ENCODE measurements at places on chromosomes 6 and 20.
A peak's percentile ranks its signal among the peaks of the same experiment; 100 is the strongest.

DNA sequence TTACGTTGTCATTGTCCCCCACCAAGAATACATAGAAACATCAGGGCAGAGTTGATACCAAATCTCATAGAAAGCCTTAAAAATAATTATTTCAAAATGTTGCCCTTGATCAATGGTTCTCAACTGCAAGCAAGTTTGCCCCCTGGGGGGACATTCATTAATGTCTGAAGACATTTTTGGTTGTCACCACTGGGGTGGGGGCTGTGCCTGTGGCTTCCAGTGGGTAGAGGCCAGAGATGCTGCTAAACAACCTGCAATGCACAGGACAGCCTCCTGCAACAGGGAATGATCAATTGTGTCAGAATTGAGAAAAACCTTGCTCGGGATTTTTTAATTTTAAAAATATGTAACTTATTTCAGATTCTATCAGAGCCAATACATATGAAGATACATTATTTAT lies 130.6 kb upstream of the DOK5 start:
- H3K27me3 ChIP-seq: no peaks in the 10 kb centered on the region
- no peak overlapping the region for H3K27ac ChIP-seq
- DNase-seq: no peak

- no peaks in the 10 kb centered on the region for H3K4me1 ChIP-seq
- DNase-seq: no peak
- H3K36me3 ChIP-seq: no peaks in the 10 kb centered on the region
- no peak overlapping the region for H3K27ac ChIP-seq
Measured at GRCh38 chr20:62528983-62529891, 53.4 kb upstream of the GATA5 start.

- H3K27ac ChIP-seq: no peak overlapping the region
- no peak for DNase-seq
- no peaks in the 10 kb centered on the region for H3K4me1 ChIP-seq
- H3K36me3 ChIP-seq: no peaks in the 10 kb centered on the region
- H3K4me3 ChIP-seq: no peak overlapping the region
Measured at GRCh38 chr6:99498421-99498820, 16.8 kb downstream of the USP45 start.

DNA sequence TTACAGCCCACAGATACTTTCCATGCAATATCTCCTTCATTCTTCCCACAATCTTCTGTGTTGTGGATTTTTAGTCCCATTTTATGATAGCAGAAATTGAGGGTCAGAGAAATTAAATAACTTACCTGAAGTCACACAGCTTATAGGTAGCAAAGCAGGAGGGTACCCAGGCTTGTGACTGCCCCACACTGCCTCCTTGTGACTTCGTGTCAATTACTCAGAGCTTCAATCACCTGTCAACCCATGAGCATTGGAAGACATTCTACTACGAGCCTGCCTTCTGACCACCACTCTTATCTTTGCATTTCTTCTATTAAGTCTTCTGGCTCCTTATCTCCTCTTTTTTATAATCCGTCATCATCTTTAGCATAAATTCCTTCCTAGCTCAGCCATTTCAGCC lies 71.6 kb upstream of the NRSN1 start:
- no peak overlapping the region for H3K4me3 ChIP-seq
- no peak overlapping the region for H3K27ac ChIP-seq
- no peaks in the 10 kb centered on the region for H3K36me3 ChIP-seq
- no peaks in the 10 kb centered on the region for H3K4me1 ChIP-seq
- DNase-seq: no peak
- H3K27me3 ChIP-seq: no peaks in the 10 kb centered on the region

GRCh38 chr20:46416421-46416820 lies 10.0 kb upstream of the ELMO2 start:
- no peaks in the 10 kb centered on the region for H3K27me3 ChIP-seq
- no peak for DNase-seq
- no peak overlapping the region for H3K27ac ChIP-seq
- no peaks in the 10 kb centered on the region for H3K4me1 ChIP-seq

GRCh38 chr6:155128977-155129376 lies 133.9 kb downstream of the TIAM2 start:
- no peak for DNase-seq
- H3K4me1 ChIP-seq: no peaks in the 10 kb centered on the region
- H3K36me3 ChIP-seq: no peaks in the 10 kb centered on the region
- no peaks in the 10 kb centered on the region for H3K27me3 ChIP-seq
- no peak overlapping the region for H3K27ac ChIP-seq
- H3K4me3 ChIP-seq: no peak overlapping the region

DNA sequence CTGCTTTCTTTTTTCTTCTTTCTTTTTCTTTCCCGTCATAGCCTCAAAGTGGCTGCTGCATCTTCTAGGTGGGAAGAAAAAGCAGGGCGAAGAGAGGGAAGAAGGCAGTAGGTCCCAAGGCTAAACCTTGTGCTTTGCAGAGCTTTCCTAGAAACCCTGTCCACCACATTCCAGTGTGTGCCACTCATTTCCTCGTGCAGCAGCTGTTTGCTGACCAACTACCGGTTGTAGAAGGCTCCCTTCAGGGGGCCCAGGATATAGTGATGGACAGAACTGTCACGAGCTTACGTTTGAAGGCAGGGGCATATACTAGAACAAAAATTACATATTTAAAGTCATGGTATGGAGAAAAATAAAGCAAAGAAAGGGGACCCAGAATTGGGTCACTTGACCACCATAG lies 103.0 kb downstream of the SASH1 start:
- no peak for DNase-seq
- H3K27ac ChIP-seq: peak overlapping the region; percentile 68
- H3K4me3 ChIP-seq: no peak overlapping the region
- no peaks in the 10 kb centered on the region for H3K27me3 ChIP-seq
- H3K36me3 ChIP-seq: no peaks in the 10 kb centered on the region

DNA sequence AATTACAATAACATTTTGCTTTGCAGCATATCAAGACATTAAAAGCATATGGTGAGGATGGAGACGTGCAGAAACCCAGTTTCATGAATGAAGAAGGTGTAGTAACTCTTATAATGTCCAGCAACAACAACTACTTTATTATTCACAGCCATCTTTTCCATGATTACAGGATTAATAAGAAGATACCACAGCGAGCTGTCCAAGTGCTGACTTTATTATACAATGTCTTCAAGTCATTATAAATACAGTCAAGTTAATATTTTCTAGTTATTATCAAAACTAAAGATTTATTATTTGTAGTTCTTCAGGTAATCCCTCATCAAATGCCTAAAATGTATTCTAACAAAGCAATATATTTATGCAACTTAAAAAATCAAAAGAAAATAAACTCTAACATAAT lies 2.5 kb upstream of the KHDRBS2 start:
- no peaks in the 10 kb centered on the region for H3K4me1 ChIP-seq
- no peak overlapping the region for H3K27ac ChIP-seq
- peaks cover 24% of the 10 kb centered on the region for H3K27me3 ChIP-seq
- no peak for DNase-seq
- H3K4me3 ChIP-seq: no peak overlapping the region

DNA sequence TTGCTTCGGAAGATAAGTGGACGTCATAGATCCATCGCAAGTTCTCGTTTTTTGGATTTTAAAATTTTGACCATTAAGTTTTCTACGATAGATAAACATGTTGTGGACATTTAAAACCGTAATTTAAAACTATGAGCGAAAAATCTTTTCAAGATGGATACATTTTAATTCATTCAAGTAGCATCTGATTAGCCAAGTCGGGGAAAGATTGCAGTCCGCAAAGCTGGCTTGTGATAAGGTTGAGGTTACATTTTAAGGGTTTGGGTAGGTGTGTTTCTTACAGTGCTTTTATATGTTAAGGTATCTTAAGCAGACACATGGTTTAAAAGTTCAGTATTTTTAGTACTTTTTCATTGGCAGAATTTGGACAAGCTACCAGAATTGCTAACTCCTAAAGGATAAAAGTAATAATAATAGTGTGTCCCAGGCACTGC lies 1.2 kb downstream of the WTAP start:
- no peak for DNase-seq
- peaks cover 7% of the 10 kb centered on the region for H3K36me3 ChIP-seq
- H3K4me3 ChIP-seq: peak overlapping the region; percentile 80
- H3K4me1 ChIP-seq: peaks cover 12% of the 10 kb centered on the region
- peak overlapping the region; percentile 100 for H3K27ac ChIP-seq
- no peaks in the 10 kb centered on the region for H3K27me3 ChIP-seq

GRCh38 chr20:3483784-3484183 lies 13.0 kb downstream of the ATRN start:
- H3K27me3 ChIP-seq: no peaks in the 10 kb centered on the region
- DNase-seq: no peak
- no peak overlapping the region for H3K27ac ChIP-seq
- H3K4me1 ChIP-seq: no peaks in the 10 kb centered on the region
- no peaks in the 10 kb centered on the region for H3K36me3 ChIP-seq

DNA sequence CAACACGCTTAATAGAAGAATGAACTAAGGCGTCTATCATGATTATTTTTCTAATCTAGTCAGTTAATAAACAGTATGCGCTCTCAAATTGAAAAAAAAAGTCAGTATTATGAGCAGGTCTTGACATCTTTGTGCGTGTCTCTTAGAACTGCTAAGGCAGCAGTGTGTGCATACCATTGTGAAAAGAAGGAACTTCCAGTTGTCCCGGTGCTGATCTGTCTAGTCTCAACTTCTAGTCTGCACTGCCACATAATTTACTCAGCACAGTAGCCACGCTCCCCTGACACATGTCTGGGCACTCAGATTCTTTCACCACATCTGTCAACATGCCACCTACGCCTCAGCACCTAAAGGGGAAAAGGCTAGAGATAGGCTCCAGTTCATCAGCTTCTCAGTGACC lies 61.1 kb upstream of the SPDEF start:
- no peak overlapping the region for H3K4me3 ChIP-seq
- H3K4me1 ChIP-seq: no peaks in the 10 kb centered on the region
- no peak for DNase-seq
- no peaks in the 10 kb centered on the region for H3K27me3 ChIP-seq
- no peaks in the 10 kb centered on the region for H3K36me3 ChIP-seq

DNA sequence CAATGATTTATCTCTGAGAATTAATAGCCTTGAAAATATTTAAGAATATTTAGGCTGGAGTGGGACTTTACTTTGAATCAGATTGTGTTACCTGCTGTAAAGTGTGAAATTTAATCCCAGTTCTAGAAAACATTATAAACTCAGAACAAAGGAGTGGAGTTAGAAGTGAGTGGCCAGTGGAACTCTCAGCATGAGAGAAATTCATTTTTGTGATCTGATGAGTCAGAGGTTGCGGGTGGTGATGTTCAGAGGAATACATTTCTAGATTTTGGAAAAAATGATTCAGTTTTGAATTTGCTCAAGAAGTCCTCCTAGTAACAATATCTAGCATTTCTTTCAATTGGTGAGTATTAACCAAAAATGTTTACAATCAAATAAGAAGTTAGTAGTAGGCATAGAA lies 167.5 kb downstream of the ZFAND3 start:
- DNase-seq: no peak
- no peaks in the 10 kb centered on the region for H3K36me3 ChIP-seq
- H3K4me1 ChIP-seq: peaks cover 21% of the 10 kb centered on the region

DNA sequence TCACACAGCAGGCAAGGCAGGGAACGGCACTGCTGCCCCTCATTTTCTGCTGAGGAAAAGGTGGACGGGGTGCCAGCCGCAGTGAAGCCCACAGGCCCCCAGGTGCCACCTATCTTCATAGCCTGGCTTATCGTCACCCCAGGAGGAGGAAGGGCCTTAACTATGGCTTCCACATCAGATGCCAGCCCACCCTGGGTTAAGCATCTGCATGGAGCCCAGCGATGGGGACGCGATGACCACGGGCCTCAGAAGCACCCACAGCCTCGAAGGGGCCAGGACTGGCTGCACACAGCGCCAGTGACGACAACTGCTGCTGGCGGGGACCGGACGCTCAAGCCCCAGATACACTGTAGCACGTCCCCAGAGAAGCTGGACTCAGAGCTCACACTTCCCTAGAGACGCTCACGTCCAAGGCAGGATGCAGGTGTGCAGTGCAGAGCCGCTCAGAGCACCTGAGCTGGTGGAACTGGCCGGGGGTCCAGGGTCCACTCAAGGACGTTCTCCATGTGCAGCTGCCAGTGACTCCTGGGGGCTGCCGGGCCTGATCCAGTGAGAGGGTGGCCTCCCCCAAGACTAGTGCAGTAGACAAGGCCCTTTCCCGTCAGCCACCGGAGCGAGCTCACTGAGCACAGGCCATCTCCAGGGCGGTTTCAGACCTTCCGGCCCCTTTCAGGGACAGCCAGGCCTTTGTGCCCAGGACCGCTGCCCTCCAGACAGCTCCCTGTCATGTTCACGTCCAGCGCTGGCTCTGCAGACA lies 83.0 kb downstream of the YTHDF1 start:
- no peak overlapping the region for H3K27ac ChIP-seq
- H3K4me3 ChIP-seq: no peak overlapping the region
- peaks cover 63% of the 10 kb centered on the region for H3K27me3 ChIP-seq

DNA sequence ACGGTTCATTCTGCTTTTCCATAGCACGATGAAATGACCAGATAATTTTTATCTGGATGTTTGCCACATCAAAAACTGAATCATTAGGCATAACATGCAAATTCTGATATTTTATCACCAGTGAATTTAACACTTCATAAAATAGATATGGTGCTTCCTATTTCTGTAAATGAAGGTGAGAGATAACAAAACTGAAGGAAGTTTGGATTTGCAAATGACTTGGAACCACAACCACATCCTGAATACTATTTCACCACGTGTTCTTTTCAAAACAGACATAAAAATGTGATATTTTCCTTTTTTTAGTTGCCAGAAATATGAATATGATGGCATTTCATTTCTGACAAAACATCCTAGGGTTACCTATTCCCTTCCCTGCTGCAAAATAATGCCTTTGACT lies 146.1 kb downstream of the EDN1 start:
- H3K4me3 ChIP-seq: no peak overlapping the region
- no peak overlapping the region for H3K27ac ChIP-seq

DNA sequence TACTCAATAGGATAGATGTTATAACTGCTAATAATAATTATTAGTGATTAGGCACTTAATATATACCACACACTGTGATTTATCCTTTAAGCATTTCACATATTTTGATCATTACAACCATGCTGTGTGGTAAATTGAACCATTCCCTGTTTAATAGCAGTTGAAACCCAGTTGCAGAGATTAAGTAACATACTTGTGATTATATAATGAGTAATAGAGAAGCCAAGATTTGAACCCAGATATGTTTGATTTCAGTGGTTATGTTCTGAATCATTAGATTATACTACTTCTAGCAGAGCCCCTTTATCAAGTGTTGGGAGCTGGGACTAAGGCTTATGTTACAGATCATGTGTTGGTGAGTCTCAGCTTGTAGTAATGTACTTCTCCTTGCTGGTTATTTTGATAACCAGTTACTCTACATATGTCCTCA lies 44.1 kb downstream of the STK4 start:
- H3K27ac ChIP-seq: no peak overlapping the region
- H3K27me3 ChIP-seq: no peaks in the 10 kb centered on the region
- H3K4me1 ChIP-seq: no peaks in the 10 kb centered on the region
- H3K36me3 ChIP-seq: peaks cover 5% of the 10 kb centered on the region
- no peak overlapping the region for H3K4me3 ChIP-seq

- H3K4me1 ChIP-seq: peaks cover 15% of the 10 kb centered on the region
- H3K27ac ChIP-seq: no peak overlapping the region
- no peaks in the 10 kb centered on the region for H3K36me3 ChIP-seq
- DNase-seq: no peak
- H3K4me3 ChIP-seq: no peak overlapping the region
- peaks cover 5% of the 10 kb centered on the region for H3K27me3 ChIP-seq
Measured at GRCh38 chr20:4245542-4245941, 230.2 kb upstream of the RNF24 start.

- H3K36me3 ChIP-seq: no peaks in the 10 kb centered on the region
- H3K27ac ChIP-seq: no peak overlapping the region
- no peaks in the 10 kb centered on the region for H3K4me1 ChIP-seq
- no peak for DNase-seq
- no peak overlapping the region for H3K4me3 ChIP-seq
Measured at GRCh38 chr6:56864171-56864616, 90.7 kb upstream of the BEND6 start.

Data from esophagus squamous epithelium (tissue), 5 donors.